ENCODE measurements at places on chromosomes 5 and 9.

GRCh38 chr5:147504535-147504934 lies 5.3 kb downstream of the DPYSL3 start:
- DNase-seq: no peak

DNA sequence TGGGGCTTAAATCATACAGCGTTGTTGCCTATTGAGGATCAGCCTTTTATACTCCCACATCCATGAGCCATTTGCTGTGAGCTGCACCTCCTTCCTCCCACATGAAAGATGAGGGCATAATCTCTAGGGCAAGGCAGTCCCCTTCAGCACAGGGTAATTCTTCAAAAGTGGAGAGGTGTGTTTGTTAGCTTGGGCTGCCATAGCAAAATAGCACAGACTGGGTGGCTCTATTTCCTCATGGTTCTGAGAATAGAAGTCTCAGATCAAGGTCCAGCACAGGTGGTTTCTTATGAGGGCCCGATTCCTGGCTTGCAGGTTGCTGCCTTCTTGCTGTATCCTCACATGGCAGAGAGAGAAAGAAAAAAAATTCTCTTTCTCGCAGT lies 121.8 kb upstream of the SLC12A2 start:
- no peak for DNase-seq

DNA sequence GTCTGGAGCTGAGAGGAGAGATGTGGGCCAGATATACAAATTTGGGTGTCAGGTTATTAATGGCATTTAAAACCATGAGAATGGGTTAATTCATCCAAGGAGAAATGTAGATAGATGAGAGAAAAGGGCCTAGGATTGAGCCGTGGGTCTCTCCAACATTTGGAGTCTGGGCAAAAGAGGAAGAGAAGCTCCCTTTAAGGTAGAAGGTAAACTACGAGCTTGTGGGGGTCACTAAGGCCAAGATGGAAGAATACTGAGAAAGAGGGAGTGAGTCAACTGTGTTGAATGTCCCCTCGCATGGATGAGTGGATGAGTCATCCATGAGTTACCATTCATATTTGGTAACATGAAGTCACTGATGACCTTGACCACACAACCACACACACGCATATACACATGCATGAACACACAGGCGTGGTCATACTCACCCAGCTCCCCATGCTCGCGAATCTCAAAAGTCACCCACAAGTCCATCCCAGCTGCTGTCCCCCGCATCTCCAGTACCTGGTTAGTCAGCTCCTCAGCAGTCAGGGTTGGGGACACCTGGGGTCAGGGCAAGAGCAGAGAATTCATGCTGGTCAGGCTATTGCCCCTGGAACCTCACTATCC lies 6.8 kb upstream of the FCHSD1 start:
- peak; percentile 68 for DNase-seq

DNA sequence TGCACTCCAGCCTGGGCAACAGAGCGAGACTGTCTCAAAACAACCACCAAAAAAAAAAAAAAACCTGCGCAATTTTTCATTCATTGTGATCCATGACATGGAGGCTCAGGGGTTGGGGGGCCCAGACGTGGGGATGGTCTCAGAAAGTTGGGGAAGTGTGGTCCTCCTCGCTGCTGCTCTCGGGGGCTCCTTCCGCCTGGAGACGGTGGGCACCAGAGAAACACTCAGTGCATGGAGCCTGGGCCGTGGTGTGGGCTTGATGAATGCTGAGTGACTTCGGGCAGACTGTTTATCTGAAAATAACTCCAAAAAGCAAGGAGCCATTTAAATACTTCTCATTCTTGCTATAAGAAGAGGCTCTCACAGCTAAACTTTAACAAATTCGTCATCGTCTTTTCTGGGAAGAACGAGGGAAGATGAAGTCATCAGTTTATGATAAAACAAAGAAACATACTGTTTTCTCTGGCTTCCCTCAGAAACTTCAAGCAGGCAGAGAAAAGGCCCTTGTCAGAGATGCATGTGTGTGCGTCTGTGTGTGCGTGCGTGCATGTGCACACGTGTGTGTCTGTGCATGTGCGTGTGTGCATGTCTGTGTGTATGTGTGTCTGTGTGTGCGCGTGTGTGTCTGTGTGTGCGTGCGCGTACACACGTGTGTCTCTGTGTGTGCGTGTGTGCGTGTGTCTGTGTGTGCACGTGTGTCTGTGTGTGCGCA lies 35.0 kb downstream of the RASGEF1C start:
- DNase-seq: no peak

DNA sequence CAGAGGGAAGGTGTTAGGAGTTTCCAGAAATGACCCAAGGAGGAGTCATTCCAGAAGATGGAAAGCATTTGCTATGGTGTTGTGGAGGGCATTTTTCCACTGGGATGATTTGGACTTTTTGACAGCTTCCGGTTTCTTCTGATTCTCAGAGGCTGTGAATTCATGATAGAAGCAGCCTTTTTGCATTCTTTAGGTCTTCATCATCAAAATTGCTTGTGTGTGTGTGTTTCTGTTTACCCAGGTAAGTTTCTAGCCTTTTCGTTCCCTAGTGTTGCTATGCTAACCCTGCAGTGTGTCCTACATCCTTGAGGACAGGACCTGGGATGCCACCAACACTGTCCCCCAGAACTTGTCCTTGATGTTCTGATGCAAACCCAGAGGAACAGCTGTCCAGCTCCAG lies 19.6 kb downstream of the IRX1 start:
- no peak for DNase-seq

GRCh38 chr5:2901511-2901910 lies 150.0 kb upstream of the IRX2 start:
- DNase-seq: no peak

- DNase-seq: peak; percentile 44
Observed at GRCh38 chr5:146466521-146467349, 19.6 kb downstream of the TCERG1 start.

DNA sequence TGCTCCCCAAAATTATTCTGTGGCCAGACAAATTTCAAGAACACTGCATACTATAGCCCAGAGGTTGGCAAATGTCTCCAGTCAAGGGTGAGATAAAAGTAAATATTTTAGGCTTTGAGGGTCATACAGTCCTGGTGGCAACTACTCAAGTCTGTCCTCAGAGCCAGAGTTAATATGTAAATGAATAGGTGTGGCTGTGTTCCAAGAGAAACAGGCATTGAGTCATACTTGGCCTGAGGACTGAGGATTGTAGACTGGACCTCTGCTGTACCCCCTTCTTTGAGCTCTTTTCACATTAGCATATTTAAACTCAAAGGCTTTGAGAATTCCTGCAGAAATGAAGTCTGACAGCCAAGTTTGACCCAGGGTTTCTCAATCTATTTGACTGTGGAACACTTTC lies 129.2 kb upstream of the PTCH1 start:
- DNase-seq: no peak

GRCh38 chr9:115250621-115251032 lies 132.7 kb upstream of the TNC start:
- peak; percentile 78 for DNase-seq

DNA sequence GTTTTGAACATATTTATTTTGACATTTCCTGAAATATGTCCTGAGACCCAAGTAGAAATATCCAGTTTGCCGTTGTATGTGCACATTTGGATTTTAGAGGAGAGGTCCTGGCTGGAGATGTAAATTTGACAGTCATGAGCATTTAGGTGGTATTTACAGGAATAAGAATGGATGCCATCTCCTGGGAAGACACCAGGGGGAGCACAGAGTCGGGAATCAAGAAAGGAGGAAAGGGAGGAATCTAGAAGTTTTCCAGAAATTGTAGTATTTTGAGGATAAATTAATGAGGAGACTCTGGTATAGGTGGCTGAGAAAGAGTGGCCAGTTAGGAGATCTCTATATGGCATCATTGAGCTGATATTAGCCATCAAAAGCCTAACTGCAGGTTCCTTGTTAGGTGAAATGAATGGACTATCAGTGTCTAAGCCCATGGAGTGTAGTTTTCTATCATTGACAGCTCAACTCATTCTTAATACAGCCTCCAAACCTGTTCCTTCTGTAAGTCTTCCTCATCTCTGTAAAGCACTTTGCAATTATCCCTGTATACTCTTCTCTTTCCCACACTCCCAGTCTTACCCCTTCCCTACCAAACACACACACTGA lies 7.2 kb downstream of the GAPT start:
- DNase-seq: peak; percentile 56

GRCh38 chr5:151041577-151042268 lies 21.3 kb downstream of the GPX3 start:
- DNase-seq: no peak

GRCh38 chr5:32712481-32713360 lies 1.6 kb downstream of the NPR3 start:
- peak; percentile 54 for DNase-seq

DNA sequence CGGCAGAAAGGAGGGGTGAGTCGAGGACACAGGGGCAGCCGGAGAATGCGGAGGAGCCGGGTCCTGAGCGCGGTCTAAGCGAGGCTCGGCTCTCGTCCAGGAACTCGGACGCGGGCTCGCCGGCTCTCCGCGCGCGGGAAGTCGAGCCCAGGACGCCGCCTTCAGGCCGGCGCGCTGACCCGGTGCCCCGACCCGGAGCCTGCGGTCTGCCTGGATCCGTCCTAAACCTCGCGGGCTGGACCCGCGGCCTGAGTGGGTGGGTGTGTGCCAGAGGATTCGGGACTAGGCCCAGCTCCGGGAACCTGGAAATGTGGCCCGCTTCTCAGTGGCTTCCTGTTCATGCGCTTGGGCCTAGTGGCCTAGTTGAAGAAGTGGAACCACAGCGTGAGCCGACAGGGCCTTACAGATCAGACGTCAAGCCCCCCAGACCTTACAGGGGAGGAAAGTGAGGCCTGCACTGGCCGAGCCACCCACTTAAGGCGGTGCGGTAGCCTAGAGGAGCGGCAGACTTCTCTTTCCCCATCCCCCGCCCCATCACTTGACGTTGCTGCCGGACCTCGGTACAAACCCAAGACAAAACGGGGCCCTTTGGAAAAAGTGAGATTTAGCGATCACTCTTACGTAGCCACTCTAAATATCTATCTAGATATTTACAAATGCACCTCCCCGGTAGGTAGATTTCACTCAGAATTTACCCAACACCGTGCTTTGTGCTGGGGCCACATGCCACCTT lies 1.2 kb downstream of the CDKN2B-AS1 start:
- peak; percentile 68 for DNase-seq

DNA sequence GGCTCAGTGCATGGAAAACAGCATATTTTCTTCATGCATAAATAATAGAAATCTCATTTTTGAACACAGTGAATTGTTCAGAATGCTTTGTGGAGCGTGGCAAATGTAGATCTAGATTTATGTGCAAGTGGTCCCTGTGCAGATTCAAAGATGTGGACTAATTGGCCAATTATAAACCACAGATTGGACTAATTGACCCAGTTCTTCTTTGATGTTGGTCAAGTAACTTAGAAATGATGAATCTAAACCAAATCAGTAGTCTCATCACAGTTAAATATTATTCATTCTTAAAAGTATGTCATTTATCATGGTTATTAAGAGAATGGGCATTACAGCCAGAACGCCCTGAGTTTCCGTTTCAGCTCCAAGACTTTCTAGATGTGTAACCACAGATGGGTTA lies 11.7 kb upstream of the PDE4D start:
- no peak for DNase-seq

DNA sequence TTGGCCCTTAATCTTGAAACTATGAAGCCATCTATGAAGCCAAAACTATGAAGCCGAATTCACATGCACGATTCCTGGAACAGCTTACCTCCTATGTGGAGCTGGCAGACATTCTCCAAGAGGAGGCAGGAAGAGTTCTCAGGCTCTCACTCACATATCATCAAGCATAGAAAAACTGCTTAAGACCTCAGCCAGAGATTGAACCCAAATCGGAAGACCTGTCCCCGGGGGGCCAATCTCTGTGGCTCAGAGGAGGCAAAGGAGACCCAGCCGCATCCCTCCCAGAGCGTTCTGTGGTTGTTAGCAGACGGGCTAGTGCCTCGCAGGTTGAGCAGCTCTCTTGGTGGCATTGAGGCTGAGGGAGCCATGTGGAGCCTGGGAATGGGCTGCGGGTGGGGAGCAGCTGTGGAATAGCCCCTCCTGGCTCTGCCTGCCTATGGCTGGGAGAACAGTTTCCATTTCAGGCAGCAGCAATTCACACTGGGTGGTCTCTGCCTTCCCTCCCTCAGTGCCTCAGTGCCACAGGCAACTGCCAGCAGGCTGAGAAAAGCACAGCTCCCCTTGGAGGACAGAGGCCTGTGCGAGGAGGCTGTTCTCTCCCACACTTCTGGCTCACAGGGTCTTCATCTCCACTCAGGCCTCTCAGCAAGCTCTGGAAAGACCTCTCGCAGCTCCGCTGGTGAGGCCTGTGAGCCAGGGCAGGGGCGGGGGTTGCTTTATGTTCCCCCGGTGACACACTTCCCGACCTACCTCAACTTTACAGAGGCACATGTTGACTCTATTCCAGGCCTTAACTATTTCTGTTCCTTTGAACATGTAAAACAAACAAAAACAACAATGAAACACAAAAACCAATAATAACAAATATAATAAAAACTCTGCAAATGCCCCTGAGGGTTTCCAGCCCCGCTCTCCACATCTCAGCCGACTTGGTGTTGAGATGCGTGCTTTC lies 17.4 kb upstream of the TMEM174 start:
- no peak for DNase-seq

GRCh38 chr9:78407636-78408312 lies 110.8 kb downstream of the PSAT1 start:
- DNase-seq: no peak

DNA sequence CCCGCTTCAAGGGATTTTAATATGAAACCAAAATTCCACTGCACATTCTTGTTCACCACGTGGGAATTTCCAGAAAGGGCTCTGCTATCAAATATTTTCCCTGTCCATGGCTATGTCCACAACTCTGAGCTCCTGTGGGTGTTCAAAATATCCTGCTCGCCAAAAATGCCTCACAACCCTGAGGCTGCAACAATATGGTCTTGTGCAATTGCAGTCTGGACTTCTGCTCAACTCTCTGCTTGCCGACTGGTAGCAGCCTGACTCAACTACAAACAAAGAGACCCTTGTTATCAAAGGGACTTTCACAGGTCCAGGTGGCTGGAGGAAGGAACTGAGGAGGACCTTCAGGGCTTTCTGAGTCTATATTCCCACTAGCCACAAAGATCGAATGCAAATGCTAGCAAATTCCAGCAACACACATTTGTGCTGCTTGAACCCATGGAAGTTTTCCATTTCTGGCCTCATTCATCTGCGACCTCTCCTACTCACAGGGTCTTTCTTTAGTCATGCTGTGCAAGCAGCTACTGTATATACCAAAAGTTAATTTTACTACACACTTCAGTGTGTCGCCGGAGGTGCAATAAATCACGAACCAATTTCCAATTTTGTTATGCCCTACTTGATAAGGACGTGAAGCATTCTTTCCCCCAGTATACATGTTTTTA lies 169.2 kb upstream of the SLC30A5 start:
- peak; percentile 33 for DNase-seq

DNA sequence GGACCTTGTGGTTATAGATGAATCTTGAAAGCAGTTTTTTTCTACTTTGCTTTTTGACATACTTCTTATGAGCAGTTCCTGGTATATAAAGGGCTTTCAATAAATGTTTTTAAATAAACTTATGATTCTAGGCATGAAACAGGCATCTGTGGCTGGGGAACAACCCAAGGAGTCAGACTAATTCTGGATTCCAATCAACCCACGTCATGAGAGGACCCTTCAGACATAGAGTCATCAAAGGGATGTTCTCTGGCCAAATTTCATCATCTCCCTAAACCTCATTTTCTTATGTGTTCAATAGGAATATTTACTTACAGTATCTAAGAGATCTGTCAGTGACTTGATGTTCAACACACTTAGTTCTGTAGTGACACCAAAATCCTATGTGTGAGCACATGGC lies 243.8 kb upstream of the ZNF462 start:
- DNase-seq: no peak
